ENCODE measurements at places on chromosomes 1 and 21.

- no peak for DNase-seq
These were observed 137.8 kb downstream of the SLC44A5 start for GRCh38 chr1:75472971-75473603.

GRCh38 chr21:31191553-31191952 is 152.5 kb downstream of the TIAM1 start:
- DNase-seq: no peak

- no peak for DNase-seq
These were observed 19.6 kb upstream of the ACTRT2 start for GRCh38 chr1:3001471-3002348.

DNA sequence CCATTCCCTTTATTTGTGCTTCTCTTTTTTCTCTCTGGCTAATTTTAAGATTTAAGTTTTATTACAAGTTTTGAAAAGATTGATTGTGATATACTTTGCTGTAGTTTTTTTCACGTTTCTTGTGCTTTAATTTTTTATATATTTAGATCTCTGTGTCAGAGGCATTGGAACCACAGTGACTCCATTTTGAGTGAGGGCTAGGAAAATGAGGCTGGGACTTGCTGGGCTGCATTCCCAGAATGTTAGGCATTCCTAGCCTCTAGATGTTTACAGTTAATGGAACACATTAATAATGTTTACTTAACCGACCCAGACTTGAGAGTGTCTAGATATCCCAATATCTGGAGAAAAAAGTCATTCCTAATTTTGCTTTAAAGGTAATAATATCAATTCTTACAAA is 939.4 kb downstream of the BRINP3 start:
- no peak for DNase-seq

GRCh38 chr1:41175546-41175945 is 66.6 kb downstream of the SCMH1 start:
- DNase-seq: peak; percentile 26

GRCh38 chr1:188169971-188170370 is 1341.2 kb downstream of the PLA2G4A start:
- peak; percentile 47 for DNase-seq

DNA sequence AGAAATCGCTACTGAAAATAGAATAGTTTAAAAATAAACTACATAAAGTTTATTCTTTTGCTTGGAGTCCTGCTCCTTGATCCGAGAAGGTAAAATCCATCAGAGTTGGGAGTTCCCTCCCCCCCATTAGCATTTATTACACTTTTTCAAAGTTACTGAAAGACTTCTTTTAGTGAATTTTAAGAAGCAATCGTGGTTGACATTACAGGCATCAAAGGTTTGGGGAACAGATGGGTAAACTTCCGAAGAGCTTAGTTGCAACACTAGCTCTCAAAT is 31.0 kb upstream of the NFIA start:
- no peak for DNase-seq

GRCh38 chr1:25993197-25993951 is 4.5 kb downstream of the PAFAH2 start:
- no peak for DNase-seq

GRCh38 chr1:26539722-26540121 is 10.2 kb downstream of the RPS6KA1 start:
- no peak for DNase-seq

DNA sequence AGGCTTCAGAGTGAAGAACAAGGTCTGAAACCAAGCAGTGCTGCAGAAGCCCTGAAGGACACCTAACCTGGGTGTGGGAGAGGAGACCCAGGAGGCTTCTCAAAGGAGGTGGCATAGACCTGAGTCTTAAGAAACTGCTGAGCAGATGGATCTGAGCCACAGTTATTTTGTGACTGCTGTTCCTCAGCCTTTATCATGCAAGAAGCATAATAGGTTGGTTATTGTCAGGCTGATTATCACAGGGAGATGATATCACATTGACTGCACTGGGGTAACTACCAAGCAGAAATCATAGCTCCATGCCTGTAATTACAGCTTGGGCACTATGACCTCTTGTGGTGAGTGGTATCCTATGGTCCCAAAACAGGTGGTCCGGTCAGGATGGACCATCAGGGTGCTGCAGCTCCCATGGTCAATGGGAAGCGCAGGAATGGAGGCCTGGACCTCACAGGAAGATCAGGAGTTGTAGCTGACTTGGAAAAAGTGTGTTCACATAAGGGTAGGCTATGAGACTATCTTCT is 11.5 kb upstream of the ATP2B4 start:
- no peak for DNase-seq

DNA sequence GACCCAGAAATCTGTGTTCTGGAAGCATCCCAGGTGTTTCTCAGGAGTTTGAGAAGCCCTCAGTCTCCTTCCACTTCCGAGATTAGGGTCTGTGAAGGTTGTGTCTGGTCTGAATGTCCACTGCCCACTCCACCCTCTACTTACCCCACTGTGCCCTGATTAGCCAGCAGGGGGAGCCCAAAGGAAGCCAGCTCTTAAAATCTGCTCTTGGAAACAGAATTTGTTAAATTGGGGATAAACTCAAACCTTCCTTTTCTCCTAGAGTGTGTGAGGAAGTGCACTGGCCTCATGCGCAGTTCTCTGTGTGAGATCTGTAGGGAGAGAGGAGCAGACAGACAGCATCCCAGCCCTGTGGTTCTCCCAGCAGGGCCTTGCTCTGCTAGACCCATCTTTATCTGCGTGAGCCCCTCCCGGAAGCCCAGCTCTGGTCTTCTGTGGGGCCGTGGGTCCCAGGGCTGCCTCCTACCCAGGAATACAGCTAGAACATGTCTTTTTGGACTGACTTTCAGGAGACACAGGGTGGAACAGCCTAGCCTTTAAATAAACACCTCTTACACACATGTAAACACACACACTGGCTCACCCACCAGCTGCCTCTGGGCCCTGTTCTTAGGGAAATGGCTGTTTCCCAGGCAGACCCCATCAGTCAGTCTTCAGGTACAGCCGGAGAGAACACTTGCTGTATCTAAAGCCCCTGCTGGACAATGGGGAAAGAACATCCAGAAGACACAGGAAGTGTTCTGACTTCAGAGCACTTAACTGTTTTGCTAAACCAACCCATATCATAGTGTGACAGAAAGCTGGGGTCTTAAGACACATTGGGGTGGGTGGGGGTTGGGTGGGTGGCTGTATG is 52.2 kb downstream of the SMYD2 start:
- no peak for DNase-seq

GRCh38 chr21:37742115-37742514 is 174.1 kb downstream of the KCNJ6 start:
- DNase-seq: no peak

GRCh38 chr1:203768256-203768655 is 3.3 kb downstream of the LAX1 start:
- no peak for DNase-seq

DNA sequence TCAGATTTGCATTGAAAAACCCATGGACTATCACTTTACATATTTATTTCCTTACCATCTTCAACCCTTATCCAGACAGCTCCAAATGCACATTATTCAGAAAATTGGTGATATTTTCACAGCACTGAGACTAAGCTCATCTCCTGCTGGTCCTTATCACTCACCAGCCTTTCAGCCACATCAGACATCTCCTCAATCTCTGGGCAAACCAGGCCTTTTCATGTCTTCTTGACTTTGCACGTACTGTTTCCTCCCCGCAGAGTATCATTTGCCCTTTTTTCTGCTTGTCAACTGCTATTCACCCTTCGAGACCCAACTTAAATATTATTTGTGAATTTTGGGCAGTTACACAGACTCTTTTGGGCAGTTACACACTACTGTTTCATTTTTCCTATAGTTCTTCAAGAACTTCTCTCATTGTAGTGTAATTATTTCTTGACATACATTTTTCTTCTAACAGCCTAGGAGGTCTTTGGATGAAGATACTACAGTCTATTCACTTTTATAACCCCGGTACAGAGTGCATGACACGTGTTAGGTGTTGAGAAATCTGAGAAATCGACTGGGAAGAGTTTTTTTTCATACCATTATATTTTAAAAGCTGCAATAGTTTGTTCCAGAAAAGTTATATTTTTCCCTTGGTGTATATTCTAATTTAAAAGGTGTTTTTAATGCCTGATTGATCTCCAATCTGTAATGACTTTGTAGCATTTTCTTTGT is 98.0 kb downstream of the FGGY start:
- DNase-seq: no peak

DNA sequence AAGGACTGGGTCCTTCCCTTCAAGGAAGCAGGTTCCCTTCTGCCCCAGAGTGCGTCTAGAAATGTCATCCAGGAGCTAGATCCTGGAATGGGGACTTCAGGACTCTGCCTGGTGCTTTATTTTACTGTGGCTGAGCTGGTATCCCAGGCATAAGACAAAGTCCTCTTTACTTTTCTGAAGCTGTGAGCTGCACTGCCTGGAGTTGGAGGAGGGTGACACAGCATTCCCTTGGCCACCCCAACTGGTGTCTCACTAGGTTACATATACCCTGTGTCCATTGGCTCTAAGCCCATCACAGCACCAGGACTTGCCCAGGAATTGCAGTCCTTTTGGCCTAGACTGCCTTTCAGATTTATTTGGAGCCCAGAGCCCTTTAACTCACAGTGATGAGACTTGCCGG is 41.8 kb upstream of the CD55 start:
- no peak for DNase-seq

- no peak for DNase-seq
These were observed 102.8 kb upstream of the ARHGEF16 start for GRCh38 chr1:3351449-3352298.

DNA sequence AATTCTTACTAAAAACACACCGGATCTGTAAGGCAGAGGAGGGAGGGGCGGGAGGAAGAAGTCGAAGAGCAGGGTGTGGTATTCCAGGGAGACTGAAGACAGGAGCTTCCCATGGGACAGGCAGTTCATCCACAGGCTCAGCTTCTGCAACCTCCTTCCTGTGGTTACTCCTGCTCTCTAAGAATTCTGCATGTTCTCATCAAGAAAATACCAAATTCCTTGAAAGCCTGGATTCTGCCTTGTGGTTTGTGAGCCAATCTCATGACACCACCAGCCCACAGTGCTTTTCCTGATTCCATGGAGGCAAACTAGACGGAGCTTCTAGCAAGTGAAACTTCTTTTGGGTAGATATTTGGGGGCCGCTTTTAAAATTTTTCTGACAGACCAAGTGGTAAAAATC is 1.1 kb upstream of the ST6GALNAC3 start:
- no peak for DNase-seq

DNA sequence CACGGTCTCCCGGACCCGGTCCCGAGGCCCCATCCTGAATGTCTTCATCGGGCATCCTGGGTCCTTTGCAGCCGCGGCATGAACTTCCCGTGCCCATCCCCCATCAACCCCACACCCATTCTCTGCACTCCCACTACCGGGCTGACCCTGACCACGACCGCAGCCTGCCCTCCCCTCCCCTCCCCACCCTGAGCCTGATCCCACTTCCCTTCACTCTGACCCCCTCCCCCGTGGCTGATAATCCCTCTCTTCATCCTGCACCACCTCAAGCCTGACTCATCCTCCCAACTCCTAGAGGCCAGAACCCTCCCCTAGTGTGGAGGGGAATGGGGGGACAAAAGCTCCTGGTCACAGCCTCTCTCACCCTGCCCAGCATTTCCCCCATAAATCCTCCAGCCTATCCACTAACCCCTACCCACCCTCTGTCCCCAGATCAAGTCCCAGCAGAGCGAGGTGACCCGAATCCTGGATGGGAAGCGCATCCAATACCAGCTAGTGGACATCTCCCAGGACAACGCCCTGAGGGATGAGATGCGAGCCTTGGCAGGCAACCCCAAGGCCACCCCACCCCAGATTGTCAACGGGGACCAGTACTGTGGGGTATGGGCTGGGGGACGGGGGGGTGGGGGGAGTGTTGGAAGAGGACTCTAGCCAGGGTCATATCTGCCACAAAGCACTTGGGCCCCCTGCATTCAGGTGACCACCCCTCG is 602 bp downstream of the SH3BGRL3 start:
- DNase-seq: no peak

DNA sequence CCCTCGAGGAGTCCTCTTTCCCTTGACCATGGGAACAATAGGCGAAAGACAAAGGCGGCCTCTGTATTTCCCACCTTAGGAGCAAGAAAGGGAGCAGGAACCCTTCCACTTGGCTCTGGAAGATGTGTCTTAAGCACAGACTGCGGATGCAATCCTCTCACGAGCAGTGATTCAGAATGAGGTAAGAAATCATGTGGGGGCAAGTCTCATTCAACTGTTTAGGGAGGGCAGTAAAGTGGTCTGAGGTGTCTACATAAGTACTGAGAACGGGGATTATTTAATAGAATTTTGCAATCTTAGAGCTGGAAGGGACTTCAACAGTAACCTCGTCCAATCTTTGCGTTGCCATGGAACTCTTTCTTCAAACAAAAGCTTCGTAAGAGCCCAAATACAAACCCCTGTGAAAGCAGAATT is 1.6 kb upstream of the DYRK3 start:
- no peak for DNase-seq

- no peak for DNase-seq
These were observed 802.9 kb upstream of the ADAMTS5 start for GRCh38 chr21:27769763-27770162.

DNA sequence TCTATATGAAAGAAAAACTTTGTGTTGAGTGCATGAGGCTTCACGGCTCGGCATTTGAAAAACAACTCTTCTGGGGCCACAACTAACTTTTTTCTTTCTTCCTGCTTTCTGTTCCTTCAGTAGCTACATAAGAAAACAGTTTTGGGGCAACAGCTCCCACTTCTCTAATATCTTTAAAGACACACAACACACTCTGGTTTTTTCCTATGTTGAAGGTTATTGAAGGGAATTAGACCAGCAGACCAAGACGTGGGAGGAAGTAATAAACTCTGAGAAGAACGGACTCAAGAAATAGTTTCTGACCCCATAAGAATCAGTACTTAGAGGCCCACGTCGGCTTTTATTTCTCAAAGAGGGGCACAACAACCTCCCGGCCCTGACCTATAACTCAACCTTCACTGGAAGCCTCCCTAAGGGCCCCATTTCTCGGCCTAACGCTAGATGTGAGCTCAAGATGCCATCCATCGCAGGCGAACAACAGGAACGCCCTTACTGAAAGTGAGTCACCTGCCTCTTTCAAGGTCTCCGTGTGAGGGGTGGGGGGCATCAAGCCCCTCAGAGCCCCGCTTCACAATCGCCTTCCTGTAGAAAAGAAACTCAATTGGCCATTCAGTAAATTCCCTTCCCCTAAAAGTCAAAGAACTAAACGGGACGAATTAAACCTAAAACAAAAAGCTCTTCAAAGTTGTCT is 844 bp downstream of the ZMYM6 start:
- DNase-seq: no peak

DNA sequence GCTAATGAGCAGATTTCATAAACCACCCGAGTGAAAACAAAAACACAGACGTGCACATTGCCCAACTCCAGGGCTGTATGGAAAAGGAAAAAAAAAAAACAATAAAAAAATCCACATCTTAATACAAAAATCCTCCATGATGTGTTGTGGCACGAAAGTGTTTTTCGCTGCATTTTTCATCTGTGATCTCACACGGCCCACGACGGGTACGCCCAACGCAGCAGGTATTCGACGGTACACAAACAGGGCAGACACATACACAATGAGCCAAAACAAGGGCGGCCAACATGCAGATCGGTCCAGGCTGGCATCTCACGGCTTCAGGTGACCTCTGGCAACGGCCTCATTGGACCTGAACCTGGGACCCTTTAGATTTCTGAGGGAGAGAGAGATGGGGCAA is 31.1 kb downstream of the CASZ1 start:
- no peak for DNase-seq

- DNase-seq: no peak
These were observed 124.8 kb downstream of the ROR1 start for GRCh38 chr1:63898428-63899196.

- DNase-seq: no peak
These were observed 181.6 kb downstream of the ZNF326 start for GRCh38 chr1:90176530-90176929.
